ENCODE measurements at places on chromosomes 1 and 21.
A peak's percentile ranks its signal among the peaks of the same experiment; 100 is the strongest.

GRCh38 chr21:41061701-41062100, 106.3 kb upstream of the BACE2 start:
- no peak for DNase-seq

DNA sequence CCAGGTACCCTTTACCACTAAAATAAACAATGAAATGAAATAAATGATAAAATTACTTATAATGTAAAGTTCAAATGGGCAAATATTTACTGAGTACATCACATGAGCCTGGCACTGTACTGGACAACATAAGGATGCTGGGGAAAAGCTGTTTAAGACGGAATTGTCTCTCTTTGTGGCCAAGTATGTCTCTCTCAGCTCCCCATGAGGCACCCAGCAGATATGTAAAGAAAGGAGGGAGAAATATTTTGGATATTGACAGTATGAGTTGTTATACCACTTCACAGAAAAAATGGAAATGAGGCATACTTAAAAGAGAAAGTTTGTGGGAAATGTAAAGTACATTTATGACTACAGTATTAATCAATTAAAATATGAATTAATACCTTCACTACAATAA, 1.0 kb upstream of the TNFSF4 start:
- DNase-seq = no peak

- DNase-seq = no peak
These were observed 12.7 kb downstream of the GPR3 start for GRCh38 chr1:27405074-27405473.

GRCh38 chr1:20932437-20932977, 145.4 kb upstream of the HP1BP3 start:
- DNase-seq = no peak

DNA sequence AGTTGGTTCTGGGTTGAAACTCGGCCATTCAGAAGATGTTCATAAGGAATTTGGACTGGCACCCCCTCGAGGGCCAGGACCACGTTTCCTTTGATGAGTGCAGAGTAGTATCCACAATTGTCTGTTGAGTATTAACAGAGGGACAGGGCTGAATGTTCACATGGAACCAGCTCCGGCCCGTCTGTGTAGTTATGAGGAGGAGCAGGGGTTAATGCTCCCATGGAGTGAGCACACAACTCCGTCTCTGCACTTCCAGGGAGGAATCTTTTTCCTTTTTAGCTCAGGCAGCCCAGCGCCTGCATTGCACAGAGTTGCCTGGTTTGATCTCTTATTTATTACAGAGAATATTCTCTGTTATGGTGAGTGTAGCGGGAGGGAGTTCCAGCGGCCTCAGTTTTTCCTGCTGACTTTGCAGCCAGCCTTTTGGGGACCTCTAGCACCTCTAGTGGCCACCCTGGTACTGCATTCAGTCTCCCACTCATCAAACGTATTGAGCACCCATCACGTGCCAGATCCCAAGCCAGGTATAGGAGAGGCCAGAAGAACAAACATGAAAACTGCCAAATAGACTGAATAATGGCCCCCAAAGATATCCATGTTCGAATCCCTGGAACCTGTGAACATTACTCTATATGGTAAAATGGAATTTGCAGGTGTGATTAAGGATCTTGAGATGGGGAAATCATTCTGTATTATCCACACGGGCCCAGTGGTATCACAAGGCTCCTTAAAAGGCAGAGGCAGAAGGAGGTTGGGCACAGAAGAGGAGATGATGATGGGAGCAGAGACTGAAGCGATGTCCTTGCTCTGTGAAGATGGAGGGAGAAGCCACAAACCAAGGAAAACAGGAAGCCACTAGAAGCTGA, 167.7 kb upstream of the CSF3R start:
- DNase-seq = peak; percentile 83
